ENCODE measurements at places on chromosomes 7 and 10.

DNA sequence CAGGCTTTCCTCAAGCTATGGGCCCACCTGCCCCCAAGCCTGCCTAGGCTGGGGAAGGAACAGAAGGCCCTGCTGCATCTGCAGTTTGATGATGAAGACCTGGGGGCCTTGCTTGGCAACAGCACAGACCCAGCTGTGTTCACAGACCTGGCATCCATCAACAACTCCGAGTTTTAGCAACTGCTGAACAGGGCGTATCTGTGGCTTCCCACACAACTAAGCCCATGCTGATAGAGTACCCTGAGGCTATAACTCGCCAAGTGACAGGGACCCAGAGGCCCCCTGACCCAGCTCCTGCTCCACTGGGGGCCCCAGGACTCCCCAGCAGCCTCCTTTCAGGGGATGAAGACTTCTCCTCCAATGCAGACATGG is 36.3 kb downstream of the CADPS2 start:
- no peak for DNase-seq

DNA sequence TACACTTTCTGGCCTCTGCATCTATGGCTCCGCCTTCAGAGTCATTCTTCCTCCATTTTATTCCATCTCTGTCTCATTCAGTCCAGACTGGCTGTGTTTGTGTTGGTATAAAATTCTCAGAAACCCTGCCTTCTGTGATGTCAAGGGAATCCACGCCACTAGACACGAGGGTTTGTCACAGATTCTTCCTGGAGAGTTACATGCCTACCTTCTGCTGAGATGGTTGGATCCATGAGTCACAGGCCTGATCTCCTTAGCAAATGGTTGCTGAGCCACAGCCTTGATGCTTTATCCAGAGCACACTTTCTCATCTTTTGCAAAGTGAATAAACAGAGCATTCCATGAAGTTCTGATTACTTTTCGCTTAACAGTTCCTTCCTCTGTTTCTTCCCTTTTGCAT is 35.9 kb upstream of the TSPAN33 start:
- DNase-seq, result no peak

DNA sequence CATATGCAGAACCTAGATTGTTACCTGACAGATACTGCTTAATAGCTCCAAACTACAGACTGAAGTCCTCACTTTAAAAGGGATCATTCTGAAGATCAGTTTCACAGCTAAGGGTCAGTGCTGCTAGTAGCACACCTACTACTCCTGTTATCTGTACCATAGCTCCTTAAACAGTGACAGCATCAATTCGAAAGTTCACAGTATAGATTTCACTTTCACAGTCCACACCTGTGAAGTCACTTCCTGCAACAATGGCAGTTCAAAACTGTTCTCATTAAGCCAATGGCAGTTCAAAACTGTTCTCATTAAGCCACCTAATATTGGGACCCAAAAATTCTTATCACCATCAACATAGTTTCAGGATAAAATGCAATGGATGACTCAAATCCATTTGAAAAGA is 10.7 kb upstream of the FHIP2A start:
- DNase-seq, result no peak

GRCh38 chr7:55572378-55573233 is at the start of gene VOPP1:
TSS of gene VOPP1 (minus strand) at chr7:55572502. CDS start at chr7:55572324, 178 bp downstream.
- peak; percentile 44 for DNase-seq

GRCh38 chr7:83738291-83738835 is 89.4 kb upstream of the SEMA3E start:
- DNase-seq, result no peak

DNA sequence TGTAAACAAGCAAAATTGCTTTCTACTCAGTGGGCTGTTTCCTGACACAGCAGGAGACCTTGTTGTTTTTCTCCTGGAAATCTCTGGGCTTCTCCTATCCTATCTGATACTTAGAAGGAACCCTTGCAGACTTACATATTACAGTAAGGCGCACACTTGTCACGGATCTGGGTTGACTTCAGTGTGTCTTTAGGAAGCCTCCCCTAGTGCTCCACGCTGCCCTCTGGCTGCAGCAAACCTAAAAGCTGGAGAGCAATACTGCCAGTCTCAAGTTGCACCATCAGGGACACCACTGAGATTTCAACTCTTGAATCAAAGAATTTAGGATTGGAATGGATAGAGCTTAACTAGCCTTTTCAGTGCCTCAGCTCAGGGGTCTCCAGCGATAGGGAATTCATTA is 495.3 kb downstream of the LRMDA start:
- DNase-seq, result no peak

GRCh38 chr7:2071133-2071832 is 161.5 kb downstream of the MAD1L1 start:
- DNase-seq, result no peak

GRCh38 chr10:49104323-49104722 is 11.0 kb downstream of the VSTM4 start:
- DNase-seq, result no peak

- DNase-seq, result no peak
Measured at GRCh38 chr7:27156508-27156898, at the start of gene HOXA7. TSS of gene HOXA7 (minus strand) at chr7:27156675. CDS start at chr7:27156545, 130 bp downstream.

DNA sequence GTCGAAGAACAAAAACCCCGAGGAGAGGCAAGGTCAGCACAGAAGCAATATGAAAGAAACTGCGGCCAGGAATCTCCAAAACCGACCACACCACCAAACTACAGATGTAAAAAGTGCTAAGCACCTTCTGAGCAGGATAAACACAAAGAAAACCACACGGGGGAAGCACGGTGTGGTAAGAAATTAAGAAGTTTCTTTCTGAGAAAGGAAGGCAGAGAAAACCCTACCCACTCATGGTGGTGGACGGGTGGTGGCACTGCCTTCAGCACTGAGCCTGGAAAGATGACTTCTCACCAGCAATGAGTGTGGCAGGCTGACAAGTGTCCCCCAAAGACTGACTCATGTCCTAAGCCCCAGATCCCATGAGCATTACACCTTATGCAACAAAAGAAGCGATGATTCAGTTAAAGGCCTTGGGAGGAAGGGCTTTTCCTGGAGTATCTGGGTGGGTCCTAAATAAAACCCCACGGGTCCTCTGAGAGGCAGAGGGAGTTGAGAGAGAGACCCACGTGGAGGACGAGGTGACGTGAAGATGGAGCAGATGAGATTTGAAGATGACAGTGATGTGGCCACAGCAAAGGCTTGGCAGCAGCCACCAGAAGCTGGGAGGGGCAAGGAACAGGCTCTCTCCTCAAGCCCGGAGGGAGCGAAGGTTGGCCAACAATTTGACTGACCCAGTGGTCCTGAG is 124.9 kb downstream of the DLG5 start:
- DNase-seq, result peak; percentile 55

- DNase-seq, result no peak
Measured at GRCh38 chr10:95663496-95663895, 7.0 kb upstream of the ALDH18A1 start.

GRCh38 chr10:44476409-44477045 is 91.6 kb upstream of the CXCL12 start:
- DNase-seq, result no peak

DNA sequence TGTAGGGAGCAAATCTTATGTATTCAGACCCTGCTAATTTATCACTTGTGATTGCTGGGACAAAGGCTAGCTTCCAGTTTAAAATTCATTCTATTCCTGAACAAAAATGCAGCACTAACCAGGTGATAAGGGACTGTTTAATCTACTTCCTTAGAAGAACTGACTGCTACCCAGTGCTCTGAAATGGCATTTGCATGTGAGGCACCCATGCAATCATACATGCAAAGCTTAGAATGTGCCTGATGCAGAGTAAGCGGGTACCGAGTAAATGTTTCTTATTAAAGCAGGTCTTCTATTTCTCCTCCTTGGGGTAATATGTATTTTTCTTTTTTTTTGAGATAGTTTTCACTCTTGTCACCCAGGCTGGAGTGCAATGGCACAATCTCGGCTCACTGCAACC is 54.5 kb downstream of the NEURL1 start:
- DNase-seq, result no peak

GRCh38 chr7:5636914-5637313 is 144.5 kb downstream of the RNF216 start:
- DNase-seq, result no peak

DNA sequence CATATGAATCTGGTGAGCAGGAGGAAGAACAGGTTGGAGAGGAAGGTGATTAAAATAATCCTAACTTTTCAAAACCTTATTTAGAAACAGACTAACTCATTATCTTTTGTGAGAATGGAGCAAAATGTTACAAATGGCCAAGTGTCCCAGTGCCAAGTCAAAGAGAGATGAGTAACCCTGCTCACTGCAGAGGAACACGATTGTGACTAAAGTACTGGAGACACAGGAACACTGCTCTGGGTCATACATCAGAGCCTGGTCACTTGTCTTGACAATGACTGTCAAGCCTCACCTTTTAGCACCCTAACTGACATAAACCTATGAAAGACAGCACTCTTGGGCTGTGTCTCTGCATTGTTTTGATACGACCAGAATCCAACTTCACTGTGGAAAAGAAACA is 108.8 kb downstream of the SGMS1 start:
- no peak for DNase-seq

DNA sequence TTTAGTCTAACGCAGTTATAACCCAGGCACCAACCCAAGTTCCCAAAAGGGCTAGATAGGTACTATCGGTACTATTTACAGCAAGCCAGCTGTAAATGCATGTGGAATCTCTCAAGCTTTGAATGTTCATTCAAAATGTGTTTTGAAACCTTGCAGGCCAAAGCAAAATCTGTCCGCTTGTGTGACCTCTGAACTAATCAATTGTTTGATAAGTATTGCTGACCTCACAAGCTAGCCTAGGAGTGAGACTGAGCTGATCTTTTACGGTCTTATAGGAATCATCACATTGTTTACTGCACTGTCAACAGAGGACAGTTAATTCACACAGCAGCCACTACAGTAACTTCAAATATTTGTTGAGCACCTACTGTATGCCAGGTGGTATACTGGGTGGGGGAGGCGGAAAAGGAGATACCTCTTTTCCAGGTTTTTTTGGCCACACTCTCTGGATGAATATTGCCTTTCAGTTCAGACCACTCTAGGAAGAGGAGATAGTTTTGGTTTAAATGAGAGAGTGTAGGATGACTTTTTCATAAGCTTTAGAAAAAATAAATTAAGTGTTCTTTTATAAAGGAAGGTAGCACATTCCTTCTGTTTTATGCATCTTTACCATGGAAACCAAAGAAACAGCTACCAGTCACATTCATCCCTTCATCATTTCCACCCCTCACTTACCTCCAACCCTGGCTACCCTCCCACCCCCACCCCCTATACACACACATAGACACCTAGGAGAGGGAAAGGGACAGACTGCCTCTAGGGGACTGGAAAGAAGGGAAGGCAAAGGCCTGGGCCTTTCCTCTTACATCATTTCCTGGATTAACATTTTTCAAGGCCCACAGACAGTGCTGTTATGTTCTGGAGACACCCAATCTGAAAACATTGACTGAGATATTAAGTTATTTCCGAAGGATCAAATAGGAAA is 2.4 kb downstream of the PAPSS2 start:
- DNase-seq, result no peak

GRCh38 chr10:104119996-104120395 is 2.0 kb upstream of the SFR1 start:
- no peak for DNase-seq

- DNase-seq, result no peak
Measured at GRCh38 chr10:96044736-96045135, 1.4 kb downstream of the CCNJ start.

GRCh38 chr10:28094121-28094520 is 95.2 kb upstream of the ODAD2 start:
- no peak for DNase-seq

GRCh38 chr7:51263631-51264484 is 52.8 kb downstream of the COBL start:
- DNase-seq, result no peak

DNA sequence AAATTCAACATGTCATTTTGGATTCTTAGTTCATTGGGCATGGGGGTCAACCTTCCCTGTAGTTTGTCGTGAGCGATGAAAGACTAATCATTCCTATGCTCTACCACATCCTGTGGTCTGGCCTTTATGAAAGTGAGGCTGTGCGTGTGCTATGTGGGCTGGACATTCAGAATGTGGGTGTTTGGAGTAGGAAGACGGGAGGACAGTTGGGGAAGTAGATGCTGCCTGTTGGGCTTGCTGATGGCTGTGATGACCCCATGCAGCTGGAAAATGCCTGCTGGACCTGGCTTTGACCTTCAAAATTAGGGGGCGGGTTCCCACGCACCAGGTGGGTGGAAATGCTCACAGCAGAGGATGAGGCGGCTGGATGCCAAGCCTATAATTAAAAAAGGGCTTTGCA is 90.9 kb upstream of the MKI67 start:
- no peak for DNase-seq

DNA sequence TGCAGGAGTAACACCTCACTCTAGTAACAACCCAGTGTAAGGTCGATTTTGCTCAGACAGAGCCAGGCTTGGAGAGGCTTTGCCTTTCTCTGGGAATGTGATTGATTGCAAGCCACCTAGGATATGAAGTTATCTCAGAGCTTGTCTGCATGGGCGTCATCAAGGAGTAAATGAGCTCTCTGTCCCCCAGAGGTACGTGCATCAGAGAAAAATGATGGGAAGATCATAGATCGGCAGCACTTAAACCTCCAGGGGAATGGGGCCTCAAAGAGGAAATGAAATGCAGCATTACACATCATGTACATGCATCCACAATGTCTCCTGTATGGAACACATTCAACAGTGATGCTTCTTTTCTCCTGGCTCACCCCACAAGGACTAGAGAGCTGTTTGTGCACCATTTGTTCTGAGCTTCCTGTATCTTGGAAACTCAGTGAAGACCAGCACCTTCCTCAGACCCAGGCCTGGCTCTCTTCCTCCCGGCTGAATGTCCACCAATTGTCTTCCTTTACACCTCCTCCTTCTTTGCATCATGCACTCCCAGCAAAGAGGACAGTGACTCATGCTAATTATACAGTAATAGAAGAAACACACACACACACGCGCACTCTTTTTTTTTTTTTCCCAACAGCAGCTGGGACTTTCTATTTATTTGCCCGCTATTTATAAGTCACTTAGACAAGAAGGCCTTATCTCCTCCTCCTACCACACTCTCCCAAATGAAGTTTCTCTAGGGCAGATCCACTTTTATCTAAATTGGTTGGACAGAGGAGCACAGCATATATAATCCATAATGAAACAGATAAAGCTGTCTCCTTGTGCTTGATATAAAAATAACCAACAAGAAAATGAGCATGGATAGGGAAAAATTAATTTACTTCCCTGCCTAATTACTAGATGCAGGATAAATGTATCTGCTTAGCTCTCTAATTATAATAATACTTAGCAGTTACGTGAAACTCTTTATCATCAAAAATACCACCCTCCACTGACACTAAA is 990.7 kb downstream of the CCSER2 start:
- DNase-seq, result no peak

- no peak for DNase-seq
Measured at GRCh38 chr7:157396316-157397035, 59.7 kb downstream of the DNAJB6 start.

Measured in effector memory CD8-positive, alpha-beta T cell (primary cell).